ENCODE measurements at places on chromosomes 16 and 17.

DNA sequence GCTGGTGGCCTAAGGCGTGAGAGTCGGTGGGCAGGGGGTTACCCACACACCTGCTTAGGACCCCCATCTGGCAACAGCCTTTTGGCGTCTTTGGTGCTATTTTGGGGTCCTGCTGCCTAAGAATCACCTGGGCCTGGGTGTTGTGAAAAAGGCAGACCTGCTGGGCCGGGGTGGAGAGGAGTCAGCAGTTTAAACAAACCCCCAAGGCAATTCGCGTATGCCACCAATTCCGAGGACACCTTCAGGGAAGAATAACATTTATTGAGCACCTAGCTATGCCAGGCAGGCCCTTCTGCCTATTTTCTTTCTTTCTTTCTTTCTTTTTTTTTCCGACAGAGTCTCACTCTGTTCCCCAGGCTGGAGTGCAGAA, 53.9 kb upstream of the TOB1 start:
- no peak for DNase-seq

- DNase-seq: no peak
Measured at GRCh38 chr17:36616061-36617029, 15.0 kb downstream of the MRM1 start.

DNA sequence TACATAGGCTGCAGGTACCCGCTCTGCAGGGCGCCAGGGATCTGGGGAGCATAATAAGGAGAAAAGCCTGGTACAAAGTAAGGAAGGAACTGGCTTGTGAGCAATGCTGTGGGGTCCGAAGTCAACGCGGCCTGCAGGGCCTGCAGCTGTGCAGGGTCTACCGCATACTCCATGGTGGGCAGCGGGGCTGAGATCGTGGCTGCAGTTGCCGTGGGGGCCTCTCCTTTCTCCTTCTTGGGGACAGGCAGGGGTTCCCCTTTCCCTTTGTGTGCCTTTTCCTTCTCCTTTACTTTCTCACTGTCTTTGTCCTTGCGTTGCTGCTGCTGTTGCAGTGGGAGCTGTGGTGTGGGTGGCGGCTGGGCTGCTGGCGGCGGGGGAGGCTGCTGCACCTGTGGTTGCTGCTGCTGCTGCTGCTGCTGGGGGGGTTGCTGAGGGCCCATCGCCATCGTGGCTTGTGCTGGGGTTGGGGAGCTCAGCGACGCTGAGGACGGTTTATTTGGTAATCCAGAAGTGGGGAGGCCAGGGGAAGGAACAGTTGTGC, 259.6 kb downstream of the ZFHX3 start:
- no peak for DNase-seq

- no peak for DNase-seq
Measured at GRCh38 chr17:48526608-48527546, 3.9 kb downstream of the HOXB1 start.
